ENCODE measurements at places on chromosomes 11 and 22.

DNA sequence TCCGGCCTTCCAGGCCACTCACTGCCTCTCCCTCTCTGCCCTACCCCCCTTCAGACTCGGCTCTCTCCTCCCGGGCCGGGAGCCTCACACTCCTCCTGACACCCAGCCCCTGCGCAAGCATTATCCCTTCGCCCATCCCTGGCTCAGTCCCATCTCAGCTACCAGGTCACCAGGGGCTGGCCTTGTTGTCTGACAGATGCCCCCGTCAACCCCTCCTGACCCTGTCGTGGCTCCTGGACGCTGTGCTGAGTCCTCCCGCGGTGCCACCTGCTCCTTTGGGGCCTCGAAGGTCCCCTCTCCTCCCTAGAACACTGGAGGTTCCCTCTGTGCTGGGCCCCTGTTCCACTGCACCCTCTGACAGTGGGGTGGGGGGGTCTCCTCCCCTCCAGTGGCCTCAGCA is 32.9 kb downstream of the TRMU start:
- no peak for DNase-seq

- DNase-seq = no peak
Measured at GRCh38 chr11:117849781-117850414, 25.4 kb upstream of the FXYD2 start.

GRCh38 chr11:103637295-103637694 is 399.1 kb upstream of the DDI1 start:
- no peak for DNase-seq

- peak; percentile 92 for DNase-seq
Measured at GRCh38 chr11:36702330-36703054, 104.5 kb upstream of the RAG2 start.

DNA sequence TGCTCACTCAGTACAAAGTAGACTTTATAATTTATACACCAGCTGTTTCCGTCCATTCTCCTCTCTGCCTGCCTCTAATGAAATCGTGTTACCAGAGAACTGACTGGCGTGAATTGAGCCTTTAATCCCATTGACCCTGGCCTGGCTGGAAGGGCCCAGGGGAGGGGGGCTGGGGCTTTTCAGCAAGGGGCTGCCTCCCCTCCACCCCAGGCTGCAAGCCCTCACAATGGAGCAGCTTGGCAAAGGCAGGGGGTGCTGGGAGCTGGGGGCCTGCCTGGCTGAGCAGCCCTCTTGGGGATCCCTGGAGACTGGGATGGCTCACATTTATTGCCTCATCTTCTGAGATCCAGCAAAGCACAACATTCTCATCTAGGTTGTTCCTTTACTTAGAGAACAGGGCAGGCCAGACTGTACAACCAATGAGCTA is 25.8 kb upstream of the LMO1 start:
- no peak for DNase-seq

DNA sequence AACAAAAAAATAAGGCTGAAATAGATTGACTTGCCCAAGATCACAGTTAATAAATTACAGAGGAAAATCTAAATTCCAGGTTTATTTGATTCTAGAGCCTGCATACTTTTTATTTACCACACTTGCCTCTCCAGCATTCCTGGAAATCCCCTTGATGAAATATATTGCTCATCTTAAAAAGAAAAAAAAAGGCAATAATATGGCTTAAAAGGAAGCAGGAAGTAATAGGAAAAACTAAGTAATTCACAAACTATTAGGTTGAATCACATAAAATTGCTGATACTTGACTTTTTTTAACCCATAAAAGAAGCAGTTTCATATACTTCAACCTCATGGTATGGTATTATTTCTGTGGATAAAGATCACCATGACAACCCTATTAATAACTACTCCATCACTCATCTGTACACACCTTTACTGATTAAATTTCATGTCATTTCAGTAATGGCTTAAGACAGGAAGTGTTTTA is 52.9 kb downstream of the COPB1 start:
- DNase-seq = no peak

DNA sequence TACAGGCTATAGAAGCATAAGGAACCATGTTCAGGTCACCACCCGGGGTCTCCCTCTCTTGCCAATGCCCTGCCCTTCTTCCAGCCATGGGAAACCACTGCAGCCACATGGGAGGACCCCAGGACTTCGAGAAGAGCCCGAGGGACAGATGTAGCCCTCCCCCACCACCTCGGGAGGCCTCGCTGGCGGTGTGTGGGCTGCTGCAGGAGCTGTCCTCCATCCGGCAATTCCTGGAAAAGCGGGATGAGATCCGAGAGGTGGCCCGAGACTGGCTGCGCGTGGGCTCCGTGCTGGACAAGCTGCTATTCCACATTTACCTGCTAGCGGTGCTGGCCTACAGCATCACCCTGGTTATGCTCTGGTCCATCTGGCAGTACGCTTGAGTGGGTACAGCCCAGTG is 14.5 kb downstream of the HTR3A start:
- DNase-seq = no peak

GRCh38 chr22:23383491-23384361 is 196.4 kb downstream of the IGLL1 start:
- peak; percentile 11 for DNase-seq

- no peak for DNase-seq
Measured at GRCh38 chr11:116331381-116331780, 441.4 kb downstream of the BUD13 start.

DNA sequence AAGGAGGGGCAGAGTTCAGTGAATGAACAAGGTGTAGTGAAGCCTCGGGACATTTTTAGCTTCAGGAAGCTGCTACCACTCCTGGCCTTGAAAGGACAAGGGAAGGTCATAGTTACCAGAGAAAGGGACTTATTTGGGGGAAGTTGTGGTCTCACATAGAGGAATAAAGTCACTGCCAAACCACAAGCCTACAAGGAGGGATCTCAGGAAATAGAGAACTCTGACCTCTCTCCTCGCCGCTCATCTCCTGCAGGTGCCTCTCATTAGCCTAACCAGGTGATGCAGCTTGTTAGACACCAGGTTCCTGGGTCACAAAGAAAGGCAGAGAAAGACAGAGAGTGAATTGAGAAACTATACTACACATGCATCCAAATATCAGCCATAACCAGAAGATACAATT is 14.3 kb upstream of the TOLLIP start:
- no peak for DNase-seq

DNA sequence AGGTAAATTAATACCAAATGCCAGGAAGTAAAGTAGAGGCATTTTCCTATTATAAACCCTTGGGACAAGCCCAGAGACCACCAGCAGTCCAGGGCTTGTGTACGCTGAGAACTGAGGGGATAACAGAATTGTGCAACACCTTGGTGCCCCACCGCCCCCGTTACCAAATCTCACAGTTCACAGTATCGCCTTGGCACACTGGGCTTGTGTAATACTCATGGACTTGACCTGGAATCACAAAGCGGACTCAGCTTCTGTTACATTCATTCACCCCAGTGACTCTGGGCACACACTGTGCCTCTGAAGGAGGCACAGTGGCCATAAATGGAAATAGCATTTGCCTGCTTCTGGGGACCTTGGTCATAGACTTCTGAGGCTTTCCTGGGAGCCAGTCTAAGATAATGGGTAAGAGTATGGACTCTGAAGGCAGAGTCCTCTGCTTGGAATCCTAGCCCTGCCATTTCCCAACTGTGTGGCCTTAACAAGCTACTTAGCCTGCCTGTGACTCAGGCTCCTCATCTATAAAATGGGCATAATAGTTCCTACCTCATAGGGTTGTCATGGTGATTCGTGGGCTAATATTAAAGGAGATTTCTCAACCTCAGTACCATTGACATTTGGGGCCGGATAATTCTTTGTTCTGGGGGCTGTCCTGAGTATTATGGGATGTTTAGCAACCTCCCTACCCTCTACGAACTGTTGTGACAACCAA is 53.7 kb downstream of the TIMP3 start:
- DNase-seq = no peak

- no peak for DNase-seq
Measured at GRCh38 chr11:57126766-57127400, 54.9 kb upstream of the LRRC55 start.

DNA sequence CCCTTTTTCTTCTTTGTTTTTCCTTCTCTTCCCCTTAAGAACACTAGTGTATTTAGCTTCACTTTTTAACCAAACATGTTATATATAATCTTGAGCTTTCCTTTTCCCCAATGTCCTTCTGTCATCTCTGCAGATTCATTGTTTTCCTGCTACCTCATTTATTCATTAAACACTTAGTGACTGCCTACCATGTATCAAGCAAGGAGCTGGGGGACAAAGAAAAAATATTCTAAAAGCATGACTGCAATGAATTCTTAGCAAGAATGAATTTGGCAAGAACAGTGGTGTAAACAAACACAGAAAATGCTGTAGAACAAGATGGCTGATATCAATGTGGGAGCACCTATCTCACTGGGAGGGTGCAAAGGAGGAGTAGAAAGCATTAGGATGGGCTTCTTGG is 247.0 kb upstream of the CCDC90B start:
- DNase-seq = no peak

DNA sequence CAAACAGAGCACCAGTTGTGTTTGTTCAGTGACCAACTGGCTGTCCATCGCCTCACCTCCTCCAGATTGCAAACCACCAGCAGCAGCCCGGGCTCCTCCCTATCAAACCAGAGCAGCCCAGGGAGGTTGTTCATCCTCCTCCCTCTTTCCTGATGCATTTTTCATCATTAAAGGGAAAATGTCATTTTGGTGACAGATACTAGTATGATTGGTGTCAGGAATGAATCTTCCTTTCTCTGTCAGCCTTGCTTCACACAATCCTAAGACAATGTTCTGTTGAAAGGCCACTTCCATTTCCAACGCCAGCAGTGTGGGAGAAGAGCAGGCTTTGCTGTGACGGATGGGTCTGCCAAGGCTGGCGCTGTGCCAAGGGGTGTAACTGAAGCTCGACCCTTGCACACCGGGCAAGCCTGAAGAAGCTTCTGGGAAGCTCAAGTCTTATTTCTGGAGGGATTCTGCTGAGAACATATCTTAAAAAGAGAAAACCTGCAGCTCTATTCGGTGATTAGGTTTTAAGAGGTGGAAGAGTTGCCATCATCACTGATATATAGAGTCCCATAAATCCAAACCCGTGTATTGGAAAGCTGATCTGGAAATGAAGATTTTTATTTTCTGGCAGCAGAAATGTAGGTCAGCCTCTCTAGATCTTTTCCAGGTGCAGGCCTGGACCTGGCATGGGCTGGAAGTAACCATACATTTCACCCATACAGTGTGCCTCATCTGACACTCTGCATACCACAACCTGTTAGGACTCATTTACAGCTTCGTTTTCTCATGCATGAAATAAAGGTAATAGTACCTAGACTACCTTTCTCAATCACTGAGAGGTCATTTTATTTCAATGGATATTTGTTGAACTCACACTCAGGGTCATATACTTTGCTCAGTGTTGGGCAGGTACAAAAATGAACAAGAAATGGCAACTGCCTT is 524.5 kb downstream of the NTM start:
- no peak for DNase-seq

GRCh38 chr11:34300926-34301295 is 56.9 kb downstream of the ABTB2 start:
- no peak for DNase-seq

GRCh38 chr11:11971906-11972547 is 36.4 kb downstream of the DKK3 start:
- no peak for DNase-seq

DNA sequence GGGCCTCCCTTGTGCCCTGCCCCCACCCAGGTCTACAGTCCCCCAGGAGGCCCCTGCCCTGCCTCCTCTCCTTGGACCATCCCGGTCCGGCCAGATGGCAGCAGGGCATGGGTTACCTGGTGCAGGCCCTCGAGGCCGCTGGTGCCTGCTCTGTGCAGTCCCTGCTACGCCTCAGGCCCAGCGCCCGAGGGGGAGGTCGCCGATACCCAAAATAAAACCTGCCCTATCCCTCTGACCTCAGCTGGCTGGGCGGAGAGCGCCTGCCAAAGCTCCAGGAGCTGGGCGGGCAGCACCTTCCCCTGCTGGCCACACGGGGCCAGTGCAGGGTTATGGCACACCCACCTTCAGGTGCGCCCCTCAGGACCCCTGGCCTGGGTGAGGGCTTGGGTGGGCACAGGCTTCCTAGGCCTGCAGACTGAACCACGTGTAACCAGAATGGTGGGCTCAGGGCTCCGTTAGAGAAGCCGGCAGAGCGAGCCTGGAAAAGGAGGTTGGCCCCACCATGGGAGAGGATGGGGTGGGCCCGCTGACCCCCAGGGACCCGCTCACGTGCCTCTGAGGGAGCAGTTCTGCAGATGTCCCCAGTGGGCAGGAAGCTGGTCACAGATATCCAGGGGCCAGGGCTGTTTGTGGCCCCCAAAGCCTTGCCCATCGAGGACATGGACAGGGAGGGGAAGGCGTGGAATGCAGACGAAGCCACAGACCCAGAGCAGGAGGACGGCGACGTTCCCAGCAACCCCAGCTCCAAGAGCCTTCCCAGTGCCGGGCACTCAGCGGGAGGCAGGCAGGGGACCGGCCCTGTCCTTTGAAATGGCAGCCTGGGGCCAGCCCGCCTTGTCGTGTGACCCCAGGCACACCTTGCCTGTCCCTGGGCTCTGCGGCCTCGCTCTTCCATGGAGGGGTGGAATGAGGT is 1.7 kb upstream of the TNNT3 start:
- DNase-seq = no peak

DNA sequence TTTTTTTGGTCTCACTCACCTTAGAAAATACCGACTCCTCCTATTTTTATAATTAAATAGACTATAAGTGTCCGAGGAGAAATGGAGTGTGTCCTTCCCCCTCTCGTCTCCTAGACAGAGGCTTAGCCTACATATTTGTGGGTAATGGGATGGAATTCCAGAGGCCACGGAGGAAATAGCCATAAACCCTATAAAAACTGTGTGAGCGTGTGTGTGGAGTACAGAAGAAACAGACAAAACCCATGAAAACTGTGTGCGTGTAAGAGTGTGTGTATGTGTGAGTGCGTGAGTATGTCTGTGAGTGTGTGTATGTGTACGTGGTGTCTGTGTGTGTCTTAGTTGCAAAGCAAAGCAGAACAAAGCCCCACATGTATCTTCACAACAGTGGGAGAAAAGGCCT is 883.5 kb downstream of the OPCML start:
- DNase-seq = no peak

DNA sequence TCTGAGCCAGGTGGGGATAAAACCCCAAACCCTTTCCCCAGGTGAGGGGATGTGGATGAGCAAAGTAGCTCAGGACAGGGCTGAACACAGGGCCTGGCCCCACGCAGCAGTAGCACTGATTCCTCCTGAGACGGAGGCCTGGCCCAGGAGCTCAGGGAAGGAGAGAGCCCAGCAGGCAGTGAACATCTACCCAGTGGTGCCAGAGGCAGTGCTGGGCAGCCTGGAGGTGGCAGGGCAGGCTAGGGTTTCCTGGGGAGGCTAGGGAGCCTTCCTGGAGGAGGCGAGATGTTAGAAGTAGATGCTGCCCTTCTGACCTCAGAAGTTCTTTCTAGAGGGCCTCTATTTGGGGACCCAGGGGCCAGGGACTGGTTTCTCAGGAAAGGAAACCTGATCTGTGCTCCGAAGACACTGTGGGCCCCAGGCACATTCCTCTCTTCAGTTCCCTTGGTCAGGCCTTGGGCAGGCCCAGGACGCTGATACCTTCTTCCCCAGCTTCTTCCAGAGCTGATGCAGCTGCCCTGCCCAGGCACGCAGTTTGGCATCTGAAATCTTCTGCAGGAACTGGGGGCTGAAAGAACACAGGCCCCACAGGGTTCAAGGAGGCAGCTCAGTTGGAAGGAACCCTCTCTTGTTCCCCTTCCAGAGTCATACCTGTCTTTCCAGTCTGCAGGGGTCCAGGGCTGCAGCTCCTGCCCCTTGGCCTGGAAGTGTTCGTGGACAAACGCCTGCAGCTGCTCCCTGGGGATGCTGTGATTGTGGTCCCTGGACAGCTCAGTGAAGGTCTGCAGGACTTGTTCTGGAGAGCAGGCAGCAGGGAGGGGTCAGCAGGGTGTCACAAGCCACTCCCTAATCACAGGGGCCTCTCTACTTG is 16.8 kb downstream of the TREH start:
- no peak for DNase-seq
